Stimulated activated naive B cell treated with anti-CD40 and anti-IgM and Interleukin-4, amounts not matched to agents 10 μg/mL and 1 μg/mL and 100 μg/mL, for 72 hours (primary cell): ENCODE measurements at places on chromosomes 5 and 9.

DNA sequence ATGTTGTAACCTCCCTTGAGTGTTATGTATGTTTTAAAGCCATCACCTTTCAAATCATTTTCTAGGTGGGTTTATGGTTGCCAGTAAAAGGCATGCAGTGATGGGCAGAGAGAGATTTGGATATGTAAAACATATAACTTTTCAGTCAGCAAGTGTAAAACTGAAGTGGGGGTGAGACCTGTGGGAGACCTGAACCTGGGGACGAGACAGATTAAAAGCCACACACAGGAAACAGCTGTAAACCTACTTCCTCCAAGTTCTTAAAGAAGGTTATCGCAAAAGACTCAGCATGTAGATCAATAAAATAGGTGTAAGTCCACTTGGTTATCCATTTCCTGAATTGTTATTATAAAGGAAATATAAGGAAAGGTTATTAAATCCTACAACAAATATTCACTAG is 76.6 kb downstream of the YIPF5 start:
- no peak overlapping the region for H3K4me3 ChIP-seq
- H3K27ac ChIP-seq = no peak overlapping the region
- H3K4me1 ChIP-seq = peaks cover 12% of the 10 kb centered on the region
- H3K27me3 ChIP-seq = no peaks in the 10 kb centered on the region
- H3K36me3 ChIP-seq = no peaks in the 10 kb centered on the region
- DNase-seq = no peak

DNA sequence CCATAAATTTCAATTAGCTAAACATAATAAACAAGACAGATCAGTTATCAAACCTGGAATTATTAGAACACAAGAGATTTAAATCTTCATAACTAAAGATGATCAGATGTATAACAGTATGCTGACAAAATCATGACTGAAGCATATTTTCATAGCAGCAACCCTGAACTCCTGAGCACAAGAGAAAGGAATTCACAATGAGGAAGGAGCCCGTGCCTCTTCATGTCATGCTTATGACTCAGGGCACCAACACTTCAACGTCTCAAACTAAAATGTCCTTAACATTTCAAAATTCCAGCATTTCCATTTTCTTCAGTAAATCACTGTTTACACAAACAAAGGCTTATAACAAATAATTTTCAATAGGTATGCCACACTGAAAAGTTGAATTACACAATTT is 6.7 kb downstream of the AP3B1 start:
- H3K4me1 ChIP-seq = peaks cover 47% of the 10 kb centered on the region
- peaks cover 7% of the 10 kb centered on the region for H3K36me3 ChIP-seq
- no peak overlapping the region for H3K27ac ChIP-seq

GRCh38 chr9:131656356-131657036 is 83.4 kb downstream of the RAPGEF1 start:
- H3K4me1 ChIP-seq = peaks cover 84% of the 10 kb centered on the region
- DNase-seq = peak; percentile 91
- H3K27ac ChIP-seq = peak overlapping the region; percentile 98
- peak overlapping the region; percentile 72 for H3K4me3 ChIP-seq
- H3K27me3 ChIP-seq = no peaks in the 10 kb centered on the region
- H3K36me3 ChIP-seq = peaks cover 40% of the 10 kb centered on the region

- DNase-seq = no peak
- H3K4me3 ChIP-seq = no peak overlapping the region
- H3K4me1 ChIP-seq = no peaks in the 10 kb centered on the region
Observed at GRCh38 chr5:52999344-52999949, 10.3 kb downstream of the ITGA2 start.

DNA sequence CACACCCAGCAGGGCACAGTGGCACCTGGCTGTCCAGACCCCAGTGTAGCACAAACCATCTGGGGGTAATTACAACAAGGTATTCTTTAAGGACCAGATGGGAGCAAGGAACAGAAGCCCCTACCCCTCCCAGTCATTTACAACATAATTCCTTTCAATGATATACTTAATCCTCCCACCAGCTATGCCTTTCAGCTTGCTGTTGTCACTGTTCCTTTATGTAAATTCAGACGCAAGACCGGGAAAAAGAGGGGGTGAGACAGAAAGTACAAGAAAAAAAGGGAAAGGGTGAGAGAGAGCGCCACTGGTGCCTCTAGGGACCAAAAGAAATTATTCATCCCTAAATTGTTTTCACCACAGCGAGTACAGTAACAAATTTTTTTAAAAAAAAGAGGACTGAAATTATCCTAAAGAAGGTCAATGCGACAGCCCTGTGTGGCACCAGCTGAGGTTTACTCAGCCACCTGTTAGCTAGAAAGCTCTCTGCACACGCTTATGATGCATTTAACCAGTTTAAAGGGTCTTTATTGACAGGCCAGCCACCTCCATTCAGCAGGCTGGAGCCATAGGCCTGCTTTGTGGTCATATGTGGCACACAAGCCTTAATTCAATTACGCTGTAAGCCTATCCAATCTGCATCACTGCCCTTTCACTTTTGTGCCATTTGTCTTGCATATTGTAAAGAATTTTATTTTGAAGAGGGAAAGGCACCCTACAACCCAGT is 210.2 kb upstream of the ISL1 start:
- H3K27ac ChIP-seq = no peak overlapping the region
- H3K4me1 ChIP-seq = no peaks in the 10 kb centered on the region
- H3K27me3 ChIP-seq = no peaks in the 10 kb centered on the region
- no peaks in the 10 kb centered on the region for H3K36me3 ChIP-seq
- no peak overlapping the region for H3K4me3 ChIP-seq

DNA sequence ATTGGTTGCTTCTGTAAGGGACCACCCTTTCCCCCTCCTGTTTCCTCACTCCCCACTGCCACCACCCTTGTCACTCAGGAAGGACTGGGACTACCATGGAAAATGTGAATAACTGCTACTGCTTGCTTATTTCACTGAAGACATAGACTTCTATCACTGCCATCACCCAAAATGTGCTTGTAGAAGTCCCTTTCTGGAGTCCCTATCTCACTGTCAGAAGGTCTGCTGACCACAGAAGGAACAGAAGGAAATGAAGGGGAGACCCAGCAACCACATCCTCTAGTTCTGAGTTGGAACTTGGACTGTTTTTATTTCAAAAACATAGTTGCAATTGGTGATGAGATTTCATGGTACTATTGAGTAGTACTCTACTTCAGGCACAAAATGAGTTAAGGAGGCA is 122.5 kb downstream of the NPR3 start:
- H3K27ac ChIP-seq = no peak overlapping the region
- H3K4me3 ChIP-seq = no peak overlapping the region
- H3K27me3 ChIP-seq = no peaks in the 10 kb centered on the region
- no peaks in the 10 kb centered on the region for H3K4me1 ChIP-seq
- no peaks in the 10 kb centered on the region for H3K36me3 ChIP-seq

GRCh38 chr5:148807851-148808250 is 18.6 kb upstream of the ADRB2 start:
- H3K27me3 ChIP-seq = no peaks in the 10 kb centered on the region
- peak overlapping the region; percentile 43 for H3K27ac ChIP-seq
- H3K36me3 ChIP-seq = no peaks in the 10 kb centered on the region
- H3K4me1 ChIP-seq = peaks cover 61% of the 10 kb centered on the region
- no peak for DNase-seq

DNA sequence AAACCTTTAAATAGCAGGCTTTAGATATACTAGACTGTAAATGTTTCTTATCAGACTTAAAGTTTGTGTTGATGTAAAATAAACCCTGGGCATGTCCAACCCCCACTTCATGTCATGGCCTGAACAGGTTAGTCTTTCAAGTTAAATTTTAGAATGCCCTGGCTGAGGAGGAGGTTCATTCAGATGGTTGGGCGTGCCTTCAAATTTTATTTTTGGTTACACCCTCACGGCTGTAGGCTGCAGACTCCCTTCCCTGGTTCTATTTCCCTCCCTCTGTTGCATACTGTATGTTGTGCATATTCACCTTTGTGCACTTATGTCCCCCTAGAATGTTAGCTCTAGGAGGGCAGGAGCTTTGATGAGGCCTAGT is 5.3 kb upstream of the BICD2 start:
- peaks cover 21% of the 10 kb centered on the region for H3K4me1 ChIP-seq
- DNase-seq = no peak
- no peaks in the 10 kb centered on the region for H3K36me3 ChIP-seq
- peak overlapping the region; percentile 34 for H3K4me3 ChIP-seq
- peak overlapping the region; percentile 93 for H3K27ac ChIP-seq

DNA sequence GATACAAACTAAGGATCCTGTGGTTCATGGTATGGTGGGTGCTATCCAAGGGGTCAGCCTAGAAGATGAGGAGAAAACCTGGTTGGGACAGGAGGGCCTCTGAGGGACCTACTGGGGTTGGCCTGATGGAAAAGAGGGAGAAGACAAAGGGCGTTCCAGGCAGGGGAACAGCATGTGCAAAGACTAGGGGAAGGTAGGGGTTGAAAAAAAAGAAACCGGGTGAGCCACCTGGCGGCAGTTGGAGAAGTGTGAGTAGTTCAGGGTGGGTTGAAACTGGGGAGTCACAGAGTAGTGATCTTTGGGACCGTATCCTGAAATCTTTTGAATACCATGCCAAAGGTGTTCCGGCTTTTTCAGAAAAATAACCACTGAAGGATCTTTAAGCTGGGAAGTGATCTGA is 8.7 kb upstream of the GABRP start:
- no peak overlapping the region for H3K27ac ChIP-seq
- peaks cover 13% of the 10 kb centered on the region for H3K27me3 ChIP-seq
- no peak for DNase-seq
- no peak overlapping the region for H3K4me3 ChIP-seq
- H3K36me3 ChIP-seq = no peaks in the 10 kb centered on the region

DNA sequence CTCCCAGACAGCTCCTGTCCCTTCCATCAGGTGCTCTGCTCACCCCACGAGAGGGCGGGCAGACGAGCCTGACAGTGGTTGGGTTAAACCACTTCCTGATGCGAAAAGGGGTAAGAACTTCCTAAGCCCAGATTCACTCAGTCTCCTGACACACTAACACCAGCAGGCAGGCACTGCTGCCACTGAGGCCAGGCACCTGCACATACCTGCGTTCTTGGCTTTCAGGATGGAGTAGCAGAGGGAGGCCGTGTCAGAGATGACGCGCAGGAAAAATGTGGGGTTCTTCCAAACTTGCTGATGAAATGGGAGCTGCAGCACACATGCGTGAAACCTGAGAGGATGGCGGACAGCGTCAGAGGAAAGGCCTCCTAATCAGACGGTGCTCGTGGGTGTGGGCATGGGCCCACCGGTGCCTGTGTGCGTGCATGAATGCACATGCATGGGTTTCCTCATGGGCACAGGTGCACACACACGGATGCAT is 29.9 kb downstream of the SLC6A18 start:
- no peak overlapping the region for H3K4me3 ChIP-seq
- DNase-seq = no peak
- H3K27ac ChIP-seq = no peak overlapping the region

GRCh38 chr5:138895918-138896317 is 20.8 kb upstream of the LRRTM2 start:
- no peak for DNase-seq
- H3K36me3 ChIP-seq = peaks cover 64% of the 10 kb centered on the region
- H3K4me1 ChIP-seq = peaks cover 33% of the 10 kb centered on the region
- H3K4me3 ChIP-seq = no peak overlapping the region

- H3K27ac ChIP-seq = no peak overlapping the region
- no peak overlapping the region for H3K4me3 ChIP-seq
- peaks cover 18% of the 10 kb centered on the region for H3K27me3 ChIP-seq
- H3K36me3 ChIP-seq = no peaks in the 10 kb centered on the region
Observed at GRCh38 chr9:129432297-129433154, 188.4 kb downstream of the C9orf50 start.

- no peak overlapping the region for H3K27ac ChIP-seq
- DNase-seq = no peak
- no peaks in the 10 kb centered on the region for H3K27me3 ChIP-seq
- no peaks in the 10 kb centered on the region for H3K4me1 ChIP-seq
- H3K4me3 ChIP-seq = no peak overlapping the region
- H3K36me3 ChIP-seq = no peaks in the 10 kb centered on the region
Observed at GRCh38 chr9:118883411-118883810, 485.8 kb downstream of the BRINP1 start.

DNA sequence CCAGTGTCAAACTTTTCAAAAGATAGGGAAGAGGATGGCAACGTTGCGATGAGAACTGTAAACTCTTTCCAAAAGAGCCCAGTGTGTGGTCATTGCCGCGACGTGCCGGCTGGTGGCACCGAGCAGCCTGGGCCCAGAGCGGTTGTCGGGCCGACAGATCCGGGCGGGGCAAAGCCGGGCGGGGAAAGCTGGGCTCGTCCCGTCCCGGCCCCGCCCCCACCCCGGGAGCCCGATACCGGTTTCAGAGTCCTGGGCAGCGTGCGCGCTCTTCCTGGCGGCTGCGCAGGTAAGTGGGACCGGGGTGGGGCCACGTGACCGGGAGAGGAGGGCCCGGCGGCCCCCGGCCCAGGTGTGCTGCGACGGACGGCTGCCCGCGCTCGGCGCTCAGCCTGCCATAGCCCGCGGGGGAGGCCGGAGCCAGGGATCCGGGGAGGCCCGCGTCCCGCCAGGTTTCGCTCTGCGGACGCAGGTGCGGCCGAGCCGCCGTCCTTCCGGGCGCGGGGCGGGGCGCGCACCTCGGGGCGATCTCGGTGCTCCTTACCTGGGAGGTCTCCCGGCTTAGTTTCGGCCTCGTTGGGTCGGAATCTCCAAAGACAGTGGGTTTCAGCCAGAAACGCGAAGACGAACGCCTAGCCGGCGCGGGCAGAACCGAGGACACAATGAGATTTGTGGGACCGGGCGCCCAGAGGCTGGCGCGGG is at the start of gene MARVELD2:
MARVELD2 (plus strand) TSS at position 232 of the 699 bp plus-strand sequence. CDS start 4,270 bp downstream, outside the sequence.
- peak; percentile 17 for DNase-seq
- peak within 1 kb of the TSS; percentile 39 for H3K4me3 ChIP-seq
- no peaks in the 10 kb centered on the region for H3K27me3 ChIP-seq
- peaks cover 29% of the 10 kb centered on the region for H3K36me3 ChIP-seq

DNA sequence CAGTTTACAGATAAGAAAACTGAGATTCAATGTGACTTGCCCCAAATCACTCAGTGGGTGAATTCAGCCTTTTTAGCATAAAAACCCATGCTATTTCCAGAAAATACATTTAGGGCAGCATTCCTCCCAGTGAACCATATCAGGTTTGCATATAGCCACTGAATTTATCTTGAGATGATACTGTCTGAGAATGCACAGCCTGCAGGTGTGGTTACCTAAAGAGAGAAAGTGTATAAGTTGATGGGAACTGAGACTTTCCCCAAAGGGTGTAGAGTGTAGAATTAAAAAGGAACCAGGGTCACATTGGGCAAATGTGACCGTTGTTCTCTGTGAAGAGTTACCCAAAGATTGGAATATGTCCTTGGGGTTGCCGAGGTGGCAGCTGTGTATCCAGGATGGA is 100.0 kb upstream of the PIK3R1 start:
- no peaks in the 10 kb centered on the region for H3K4me1 ChIP-seq
- no peak overlapping the region for H3K4me3 ChIP-seq
- DNase-seq = no peak
- no peaks in the 10 kb centered on the region for H3K27me3 ChIP-seq

GRCh38 chr9:114210136-114210535 is 54.8 kb downstream of the COL27A1 start:
- no peak for DNase-seq
- H3K4me3 ChIP-seq = no peak overlapping the region
- no peak overlapping the region for H3K27ac ChIP-seq
- H3K4me1 ChIP-seq = no peaks in the 10 kb centered on the region

DNA sequence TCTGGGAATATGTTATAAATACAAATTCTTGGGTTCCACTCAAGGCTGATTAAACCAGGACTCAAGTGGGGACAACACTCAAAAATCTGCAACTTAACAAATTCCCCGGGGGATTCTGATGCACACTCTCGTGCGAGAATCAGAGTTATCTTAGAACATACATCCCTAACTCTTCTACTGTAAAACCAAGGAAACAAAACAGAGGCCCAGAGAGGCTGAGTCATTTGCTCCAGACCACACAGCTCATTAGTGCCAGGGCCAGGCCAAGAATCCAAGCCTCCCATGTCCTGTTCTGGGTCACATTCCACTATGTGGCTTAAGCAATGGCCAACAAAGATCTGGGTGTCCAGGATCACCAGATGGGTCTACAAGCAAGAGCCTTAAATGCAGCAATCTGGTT is 166.0 kb downstream of the ADAMTS12 start:
- H3K27me3 ChIP-seq = no peaks in the 10 kb centered on the region
- no peak overlapping the region for H3K4me3 ChIP-seq
- DNase-seq = no peak
- no peaks in the 10 kb centered on the region for H3K4me1 ChIP-seq
- no peak overlapping the region for H3K27ac ChIP-seq
- no peaks in the 10 kb centered on the region for H3K36me3 ChIP-seq
